ENCODE measurements at places on chromosomes 11 and 22. TPM values are rescaled to one million over a fixed set of nuclear protein-coding genes. Genes with fewer than 3 reads are reported as not detected.
A peak's percentile ranks its signal among the peaks of the same experiment; 100 is the strongest.

DNA sequence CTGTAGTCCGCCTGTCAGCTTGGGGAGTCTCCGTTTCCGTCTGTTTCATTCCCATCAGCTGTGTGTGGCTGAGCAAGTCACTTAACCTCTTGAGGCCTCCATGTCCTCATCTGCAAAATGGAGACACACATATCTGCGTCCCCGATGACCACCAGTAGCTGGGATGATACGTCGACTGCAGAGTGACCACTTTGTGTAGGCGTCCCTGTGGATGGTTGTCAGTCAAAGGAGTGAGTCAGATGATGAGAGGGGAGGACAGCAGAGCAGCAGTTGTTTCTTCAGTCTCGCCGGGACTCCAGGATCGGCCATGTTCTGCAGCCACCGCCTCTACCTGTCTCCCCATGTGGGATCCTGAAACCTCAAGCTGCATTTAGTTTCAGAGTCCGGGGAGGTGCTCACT lies 19.9 kb downstream of the MGAT3 start:
- DNase-seq: no peak

- DNase-seq: no peak
These were observed 36.0 kb downstream of the PARVA start for GRCh38 chr11:12413141-12414052.

DNA sequence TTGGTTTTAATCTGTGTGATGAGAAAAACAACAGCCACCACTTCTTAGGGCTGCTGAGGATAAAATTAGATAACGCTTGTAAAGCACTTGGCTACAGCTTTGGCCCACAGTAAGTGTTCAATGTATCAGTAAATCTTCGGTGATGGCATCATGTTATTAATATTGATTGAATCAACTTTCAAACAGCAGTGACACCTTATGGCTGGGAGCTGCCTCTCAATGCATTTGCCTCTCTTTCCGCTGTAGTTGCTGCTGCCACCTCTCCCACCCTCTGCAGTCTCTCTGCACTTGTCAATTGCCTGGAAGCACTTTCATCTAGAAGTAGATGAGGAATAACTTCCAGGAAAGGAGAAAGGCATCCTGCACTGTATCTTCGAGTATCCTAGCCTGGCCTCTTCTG lies 491.1 kb downstream of the OPCML start:
- no peak for DNase-seq

DNA sequence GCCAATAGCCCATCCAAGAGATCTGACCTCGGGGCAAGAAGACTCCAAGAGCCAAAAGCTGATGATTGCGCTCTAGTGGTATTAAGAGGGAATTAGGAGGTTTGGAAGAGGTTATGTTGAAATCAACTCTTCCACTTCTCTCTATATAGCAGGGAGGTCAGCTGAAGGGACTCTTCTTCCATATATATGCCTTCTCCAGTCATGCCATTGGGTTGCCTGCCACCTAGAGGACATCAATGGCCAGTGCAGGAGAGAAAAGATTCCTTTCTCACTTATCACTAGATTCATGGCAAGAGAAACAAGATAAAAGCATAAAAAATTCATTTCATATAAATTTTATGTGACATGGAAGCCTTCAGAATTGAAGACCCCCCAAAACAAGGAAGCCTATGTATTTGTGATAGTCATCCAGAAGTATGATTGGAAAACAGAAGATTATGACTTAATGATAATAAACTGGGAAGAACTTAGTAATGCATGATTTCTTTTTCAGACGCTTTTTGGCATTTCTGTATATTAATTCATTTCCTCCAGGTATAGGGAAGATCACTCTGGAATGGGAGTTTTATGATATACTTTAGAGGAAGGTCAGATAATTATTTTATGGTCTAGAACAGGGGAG lies 435.1 kb upstream of the DDI1 start:
- DNase-seq: peak; percentile 75

DNA sequence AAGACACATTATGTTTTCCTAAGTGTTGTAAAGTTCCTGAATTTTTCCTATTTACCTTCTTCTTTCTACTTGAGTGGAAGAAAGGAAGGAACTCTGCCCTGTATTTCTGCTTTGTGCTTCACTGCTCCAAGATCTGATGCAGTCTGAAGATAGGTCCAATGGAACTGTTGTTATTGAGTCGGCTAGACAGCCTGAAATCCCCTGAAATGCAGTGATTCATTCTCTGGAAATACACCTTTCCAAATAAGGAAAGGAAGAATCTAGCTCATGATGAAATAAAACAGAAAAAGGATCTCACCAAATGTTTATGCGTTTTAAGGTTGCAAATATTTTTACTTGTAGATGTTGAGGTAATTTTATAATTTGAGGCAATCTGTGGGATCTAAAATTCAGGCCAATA lies 322.8 kb downstream of the GUCY1A2 start:
- DNase-seq: no peak

GRCh38 chr22:36658900-36659299 lies 44.7 kb downstream of the CACNG2 start:
- DNase-seq: peak; percentile 1

GRCh38 chr11:122097419-122098001 lies 18.5 kb downstream of the BLID start:
- DNase-seq: peak; percentile 53

DNA sequence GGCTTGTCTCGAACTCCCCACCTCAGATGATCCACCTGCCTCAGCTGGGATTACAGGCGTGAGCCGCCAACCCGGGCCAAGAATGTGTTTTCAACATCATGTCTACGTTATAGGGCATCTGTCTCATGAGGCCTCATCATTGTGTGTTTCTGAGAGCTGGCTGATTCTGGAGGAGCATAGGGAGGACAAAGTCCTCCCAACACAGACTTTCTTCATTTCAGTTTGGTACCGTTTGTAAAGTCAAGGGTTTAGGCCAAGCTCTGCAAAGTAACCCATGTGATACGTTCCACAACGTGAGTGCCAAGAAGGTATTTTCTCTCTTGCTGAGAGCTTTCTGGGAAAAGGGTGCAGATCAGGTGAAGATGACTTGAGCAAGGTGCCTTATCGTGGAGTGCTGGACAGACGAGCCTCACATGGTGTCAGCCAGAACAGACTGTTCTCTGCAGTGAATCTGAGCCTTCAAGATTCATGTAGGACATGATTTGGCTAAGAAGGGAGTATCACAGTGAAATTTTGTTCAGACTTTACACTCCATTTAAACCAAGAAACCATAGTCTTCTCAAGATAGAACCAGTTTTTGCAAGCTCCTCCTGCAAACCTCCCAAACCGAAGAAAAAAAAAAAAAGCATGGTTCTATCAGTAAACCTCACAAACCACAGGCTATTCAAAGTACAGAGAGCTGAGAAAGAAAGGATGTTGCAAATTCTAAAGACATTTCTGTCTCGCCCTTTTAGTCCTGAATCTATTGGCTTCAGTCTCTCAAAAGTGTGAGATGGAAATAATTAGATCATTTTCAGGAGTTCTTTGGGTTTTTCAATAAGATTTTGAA lies 71.7 kb downstream of the DBX1 start:
- DNase-seq: no peak

DNA sequence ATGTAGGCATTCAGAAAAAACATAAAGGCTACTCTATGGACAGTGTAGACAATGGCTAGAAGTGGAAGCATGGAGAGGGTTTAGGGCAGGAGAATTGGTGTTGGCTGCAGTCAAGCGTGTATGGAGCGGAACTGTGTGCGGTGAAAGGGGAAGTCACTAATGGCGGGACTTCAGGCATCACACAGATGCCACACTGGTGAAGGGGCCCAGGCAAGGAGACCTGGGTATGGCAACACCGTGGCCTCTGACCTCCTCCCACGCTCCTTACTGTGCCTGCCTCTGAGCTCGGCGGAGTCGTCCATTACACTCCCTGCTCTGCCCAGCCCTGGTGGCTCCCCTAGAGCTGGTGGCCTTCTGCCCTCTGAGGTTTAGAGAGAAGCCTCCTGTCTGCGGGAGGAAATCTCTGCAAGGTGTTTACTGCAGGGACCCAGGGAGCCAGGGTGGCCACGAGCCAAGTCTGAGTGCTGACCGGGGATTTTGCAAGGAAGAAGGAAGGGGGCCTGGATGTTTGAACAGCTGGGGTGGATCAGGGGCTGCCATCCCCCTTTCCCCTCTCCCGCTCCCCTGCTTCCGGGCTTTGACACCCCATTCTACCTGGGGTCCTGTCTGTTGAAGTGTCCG lies 75.1 kb upstream of the TSPAN18 start:
- DNase-seq: peak; percentile 21

GRCh38 chr11:1255151-1255550 lies 32.3 kb downstream of the MUC5B start:
- no peak for DNase-seq

GRCh38 chr11:117588166-117588810 lies 208.7 kb downstream of the DSCAML1 start:
- DNase-seq: no peak

GRCh38 chr11:2390091-2390724 lies 10.3 kb upstream of the TSSC4 start:
- DNase-seq: no peak

- DNase-seq: no peak
These were observed 1.1 kb upstream of the CLTCL1 start for GRCh38 chr22:19292458-19293230.

- DNase-seq: no peak
These were observed 15.1 kb upstream of the CEP295 start for GRCh38 chr11:93646399-93646798.

GRCh38 chr11:97110376-97110775 lies 720.6 kb downstream of the JRKL start:
- DNase-seq: no peak

DNA sequence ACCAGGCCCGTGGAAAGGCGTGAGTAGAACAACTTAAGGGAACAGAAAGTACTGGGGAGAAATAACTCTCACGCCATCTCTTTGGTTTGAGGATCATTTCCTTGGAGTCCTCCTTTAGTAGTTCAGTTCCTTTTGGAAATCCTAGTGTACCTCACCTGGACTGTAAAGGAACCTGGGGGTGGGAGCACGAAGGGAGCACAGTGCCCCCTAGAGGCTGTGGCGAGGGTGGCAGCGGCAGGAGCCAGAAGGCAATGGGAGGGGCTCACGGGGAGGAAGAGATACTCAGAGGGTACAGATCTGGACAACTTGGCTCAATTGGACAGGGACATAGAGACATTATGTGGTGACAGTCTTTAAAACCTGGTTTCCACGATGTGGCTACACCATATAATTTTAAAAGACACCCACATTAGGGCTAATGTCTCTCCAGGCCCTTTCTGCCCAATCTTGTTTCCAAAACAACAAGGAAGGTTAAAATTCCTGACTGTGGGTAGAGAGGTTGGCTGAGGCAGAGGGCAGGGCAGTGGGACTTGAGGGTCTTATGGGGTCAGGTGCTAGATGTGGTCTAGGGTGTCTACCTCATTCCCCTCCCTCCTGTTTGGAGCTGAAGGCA lies 87.0 kb downstream of the CSNK2A3 start:
- DNase-seq: peak; percentile 31

DNA sequence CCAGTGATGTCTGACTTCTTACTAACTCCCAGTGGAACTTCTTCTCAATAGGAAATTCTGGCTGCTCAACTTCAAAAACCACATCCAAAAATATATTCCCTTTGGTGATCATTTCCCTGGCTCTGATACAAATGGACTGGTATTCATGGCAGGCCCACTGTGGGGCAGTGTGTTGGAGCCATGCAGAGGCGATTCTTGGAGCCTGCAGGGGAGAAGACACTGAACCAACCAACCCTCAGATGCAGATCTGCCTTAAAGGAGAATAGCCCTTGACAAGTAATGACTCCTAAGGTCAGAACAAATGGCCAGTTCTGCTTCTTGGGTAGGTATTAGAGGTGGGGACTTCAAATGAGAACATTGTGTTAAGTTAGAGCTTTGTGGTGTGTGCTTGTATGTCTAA lies 12.2 kb downstream of the OR4D9 start:
- no peak for DNase-seq

- no peak for DNase-seq
These were observed 963.1 kb upstream of the FAT3 start for GRCh38 chr11:91261513-91261912.

DNA sequence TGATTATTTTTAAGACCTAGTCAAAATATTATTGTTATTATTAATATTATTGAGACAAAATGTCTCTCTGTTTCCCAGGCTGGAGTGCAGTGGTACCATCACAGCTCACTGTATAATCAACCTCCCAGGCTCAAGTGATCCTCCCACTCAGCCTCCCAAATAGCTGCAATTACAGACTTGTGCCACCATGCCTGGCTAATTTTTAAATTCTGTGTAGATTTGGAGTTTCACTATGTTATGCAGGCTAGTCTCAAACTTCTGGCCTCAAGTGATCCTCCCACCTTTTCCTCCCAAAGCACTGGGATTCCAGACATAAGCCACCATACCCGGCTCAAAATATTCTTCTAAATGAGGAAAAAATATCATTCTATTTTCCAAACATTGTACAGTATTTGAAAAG lies 37.0 kb downstream of the SLC36A4 start:
- no peak for DNase-seq

DNA sequence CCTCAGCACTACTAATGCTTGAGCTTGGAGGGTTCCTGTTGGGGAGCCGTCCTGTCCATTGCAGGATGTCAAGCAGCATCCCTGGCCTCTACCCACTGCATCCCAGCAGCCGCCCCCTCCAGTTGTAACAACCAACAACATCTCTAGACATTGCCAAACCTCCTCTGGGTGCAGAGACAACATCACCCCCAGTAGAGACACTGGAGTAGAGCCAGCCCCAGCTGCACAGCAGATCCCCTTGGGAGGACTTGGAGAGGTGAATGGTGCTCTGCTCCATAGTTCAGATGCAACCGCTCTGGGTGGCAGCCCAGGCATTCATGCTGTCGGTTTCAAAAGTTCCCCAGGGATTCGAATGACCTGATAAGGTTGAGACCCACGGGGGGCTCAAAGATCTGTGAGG lies 259.0 kb downstream of the MN1 start:
- no peak for DNase-seq

The CHRM4 gene
- not detected for total RNA-seq

The DGCR6L gene
- total RNA-seq: 47.6 TPM

The TIMP3 gene
- total RNA-seq: 96.5 TPM

The OR51B5 gene
- total RNA-seq: not detected

The HOATZ gene
- total RNA-seq: not detected

The NECTIN1 gene
- total RNA-seq: 4.1 TPM

The ACTN3 gene
- not detected for total RNA-seq

The RAB36 gene
- total RNA-seq: 0.44 TPM

The KCNK4 gene
- not detected for total RNA-seq

The PIWIL4 gene
- total RNA-seq: 0.79 TPM

The PDE2A gene
- total RNA-seq: 415 TPM

The TBX1 gene
- 74.2 TPM for total RNA-seq

The SCUBE1 gene
- total RNA-seq: 0.65 TPM

The MS4A6E gene
- total RNA-seq: not detected

The ACER3 gene
- total RNA-seq: 10.7 TPM

The OR52A1 gene
- not detected for total RNA-seq

The MIEF1 gene
- 11.6 TPM for total RNA-seq

The PGGHG gene
- 10.1 TPM for total RNA-seq

The FGF4 gene
- not detected for total RNA-seq

Data from lung microvascular endothelial cell (primary cell).